ENCODE measurements at places on chromosomes 1 and 21. TPM values are rescaled to one million over a fixed set of nuclear protein-coding genes. Genes with fewer than 3 reads are reported as not detected.

- no peak for DNase-seq
These were observed 14.2 kb upstream of the MYOM3 start for GRCh38 chr1:24126018-24126671.

SLC22A15 gene
- polyA plus RNA-seq, result 0.74 TPM

ANKRD35 gene
- 3.9 TPM for polyA plus RNA-seq

DNA sequence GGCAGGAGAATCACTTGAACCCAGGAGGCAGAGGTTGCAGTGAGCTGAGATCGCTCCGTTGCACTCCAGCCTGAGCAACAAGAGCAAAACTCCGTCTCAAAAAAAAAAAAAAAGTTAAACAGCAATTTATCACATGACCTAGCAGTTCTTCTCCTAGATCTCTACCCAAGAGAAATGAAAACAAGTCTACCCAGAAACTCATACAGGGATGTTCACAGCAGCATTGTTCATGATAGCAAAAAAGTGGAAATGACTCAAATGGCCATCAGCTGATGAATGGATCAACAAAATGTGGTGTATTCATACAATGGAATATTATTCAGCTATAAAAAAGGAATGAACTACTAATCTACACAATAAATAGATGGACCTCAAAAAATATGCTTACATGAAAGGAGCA is 12.2 kb upstream of the ID3 start:
- DNase-seq, result no peak

GORAB gene
- polyA plus RNA-seq, result 11.5 TPM

GRCh38 chr1:233479110-233479890 is 134.6 kb upstream of the KCNK1 start:
- DNase-seq, result no peak

DNA sequence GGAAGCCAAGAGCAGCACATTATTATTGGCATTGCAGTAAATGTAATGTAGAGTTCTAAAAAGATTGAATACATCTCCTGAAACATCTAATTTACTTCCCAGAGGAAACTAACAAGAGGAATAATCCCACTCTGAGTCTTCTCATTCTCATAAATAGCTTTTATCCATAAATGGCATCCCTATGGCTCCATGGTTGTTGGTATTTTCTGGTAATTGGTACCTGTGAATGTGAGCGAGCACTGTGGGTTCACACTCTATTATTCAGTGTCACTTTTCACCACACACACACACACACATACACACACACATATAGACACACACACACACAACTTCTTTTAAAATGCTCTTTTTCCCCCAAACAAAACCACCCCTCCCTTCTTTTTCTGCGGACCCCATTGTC is 4.7 kb upstream of the WLS start:
- no peak for DNase-seq

DNA sequence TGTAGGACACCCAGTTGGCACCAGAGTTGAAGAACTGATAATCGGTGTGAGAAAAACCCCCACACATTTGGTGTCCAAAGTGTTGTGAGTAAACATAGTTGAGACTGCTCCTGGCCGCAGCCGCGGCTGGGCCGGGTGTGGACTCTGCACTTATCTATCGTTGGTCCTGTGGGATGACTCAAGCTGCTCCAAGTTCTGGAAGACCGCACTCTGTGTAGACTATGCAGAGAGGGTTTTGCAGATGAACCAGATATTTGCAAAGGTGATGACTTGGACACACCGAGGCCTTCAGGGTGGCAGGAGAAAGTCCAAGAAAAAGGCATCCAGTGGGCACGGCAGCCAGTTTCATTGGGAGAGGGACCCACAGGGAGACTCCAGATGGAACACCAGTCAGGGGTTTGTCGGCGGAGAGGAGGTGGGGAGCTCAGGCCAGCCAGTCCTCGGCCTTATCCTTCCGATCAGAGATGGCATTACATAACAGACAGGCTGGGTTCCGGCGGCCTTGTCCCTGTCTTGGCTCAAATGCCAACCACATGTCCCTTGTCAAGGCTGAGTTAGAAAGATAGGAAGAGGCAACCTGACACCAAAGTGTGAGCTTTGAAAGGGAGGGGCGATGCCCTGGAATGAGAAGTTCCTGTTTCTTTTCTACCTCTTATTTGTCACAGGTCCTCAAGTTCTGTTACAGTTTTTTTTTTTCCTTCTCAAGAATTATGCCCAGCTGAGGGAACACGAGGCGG is 21.1 kb downstream of the C2CD2 start:
- DNase-seq, result no peak

- DNase-seq, result no peak
These were observed 55.7 kb downstream of the ADGRL4 start for GRCh38 chr1:78950826-78951225.

DNA sequence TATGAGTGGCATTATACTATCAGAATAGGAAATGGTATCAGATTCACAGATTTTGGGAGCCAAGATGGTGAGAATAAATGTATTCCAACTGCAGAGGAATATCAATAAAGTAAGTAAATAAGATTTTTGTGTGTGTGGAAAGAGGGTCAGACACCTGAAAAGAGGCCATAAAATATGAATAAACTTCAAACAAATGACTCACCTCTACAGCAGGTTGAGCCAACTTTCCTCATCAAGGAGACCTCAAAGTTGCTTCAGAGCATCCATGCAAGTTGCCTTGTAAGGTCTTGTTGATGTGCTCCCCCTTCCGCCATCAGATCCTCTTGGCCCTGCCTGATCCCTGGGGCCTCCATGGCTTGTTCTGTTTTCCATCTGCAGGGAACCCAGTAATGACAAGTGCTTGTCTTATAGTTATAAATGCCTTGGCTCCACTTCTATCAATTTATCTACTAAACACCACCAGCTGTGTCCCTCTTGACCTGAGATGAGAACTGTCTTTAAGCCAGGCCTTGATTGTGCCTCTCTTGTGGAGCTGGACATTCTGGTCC is 775.6 kb downstream of the LTN1 start:
- no peak for DNase-seq

DNA sequence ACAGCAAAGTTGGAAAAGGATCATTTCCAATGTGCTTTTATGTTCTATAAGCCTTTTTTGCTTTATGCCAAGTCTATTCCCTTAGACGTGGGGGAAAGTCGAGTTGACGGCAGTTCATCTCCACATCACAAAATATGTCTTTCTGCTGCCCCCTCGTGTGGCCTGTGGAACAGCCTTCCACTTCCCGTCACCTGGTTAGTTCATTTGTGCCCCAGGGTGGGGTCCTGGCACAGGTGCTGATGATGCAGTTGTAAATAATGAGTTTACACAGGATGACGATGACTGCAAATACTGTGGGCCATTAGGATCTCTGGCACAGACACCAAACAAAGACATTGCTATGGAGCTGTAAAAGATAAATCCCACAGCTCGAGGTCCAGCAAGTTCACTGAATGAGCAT is 10.0 kb upstream of the OTUD3 start:
- no peak for DNase-seq

GRCh38 chr21:30718239-30718909 is at the start of gene KRTAP21-3:
Gene KRTAP21-3 (minus strand): TSS chr21:30718777. CDS start chr21:30718759, 18 bp downstream.
- DNase-seq, result no peak

GRCh38 chr1:91428182-91428798 is 23.7 kb upstream of the HFM1 start:
- no peak for DNase-seq

DNA sequence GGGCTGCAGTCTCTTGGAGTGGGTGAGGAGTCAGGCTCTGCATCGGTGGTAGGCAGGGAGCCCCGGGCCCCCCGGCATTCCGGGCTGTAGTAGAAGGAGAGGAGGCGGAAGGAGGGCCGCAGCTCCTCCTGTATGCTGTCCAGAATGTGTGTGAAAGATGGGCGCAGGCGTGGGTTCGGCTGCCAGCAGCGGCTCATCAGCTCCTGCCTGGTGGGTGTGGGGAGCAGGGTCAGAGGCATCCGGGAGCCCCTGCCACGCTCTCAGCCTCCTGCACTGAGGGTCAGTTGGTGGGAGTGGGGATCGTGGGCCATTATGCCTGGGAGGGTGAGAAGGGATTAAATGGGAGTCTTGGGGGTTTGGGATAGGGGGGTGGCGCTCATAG is 18.0 kb downstream of the INSRR start:
- DNase-seq, result no peak

DNA sequence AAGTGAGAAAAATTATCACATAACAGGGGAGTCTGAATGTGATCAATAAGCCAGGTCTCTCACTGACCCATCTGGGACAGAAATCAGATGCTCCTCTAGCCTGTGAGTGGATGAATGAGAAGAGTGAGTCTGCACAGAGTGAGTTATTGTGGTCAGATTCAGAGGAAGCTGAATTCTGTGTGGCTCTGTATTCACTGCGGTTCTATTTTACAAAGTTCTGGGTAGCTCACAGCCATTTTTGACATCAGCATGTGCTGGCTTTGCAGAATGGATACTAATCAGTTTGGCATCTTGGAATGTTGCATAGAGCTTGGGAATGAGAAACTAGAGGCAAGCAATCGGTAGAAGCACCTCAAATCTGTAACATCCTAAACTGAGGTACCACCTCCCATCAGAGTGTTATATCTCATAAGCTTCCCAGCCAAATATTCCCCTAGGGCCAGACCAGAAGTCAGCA is 3.8 kb downstream of the COLGALT2 start:
- no peak for DNase-seq

TRIM46 gene
- polyA plus RNA-seq, result 0.81 TPM

GRCh38 chr1:224615861-224616755 is at the start of gene CNIH3:
Gene CNIH3 (plus strand): TSS chr1:224616317. CDS start chr1:224617175, 858 bp downstream.
- DNase-seq, result peak; percentile 56

DNA sequence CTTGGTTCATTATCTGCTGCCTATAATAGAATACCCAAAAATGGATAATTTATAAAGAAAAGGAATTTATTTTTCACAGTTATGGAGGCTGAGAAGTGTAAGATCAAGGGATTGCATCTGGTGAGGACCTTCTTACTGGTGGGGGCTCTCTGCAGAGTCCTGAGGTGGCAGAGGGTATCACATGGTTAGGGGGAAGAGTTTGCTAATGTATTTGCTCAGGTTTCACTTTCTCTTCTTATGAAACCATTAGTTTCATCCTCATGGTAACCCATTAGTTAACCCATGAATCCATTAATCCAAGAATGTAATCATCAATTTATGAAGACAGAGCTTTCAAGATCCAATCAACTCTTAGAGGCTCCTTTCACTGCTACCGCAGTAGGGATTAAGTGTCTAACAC is 120.6 kb downstream of the DNM3 start:
- DNase-seq, result no peak

DNA sequence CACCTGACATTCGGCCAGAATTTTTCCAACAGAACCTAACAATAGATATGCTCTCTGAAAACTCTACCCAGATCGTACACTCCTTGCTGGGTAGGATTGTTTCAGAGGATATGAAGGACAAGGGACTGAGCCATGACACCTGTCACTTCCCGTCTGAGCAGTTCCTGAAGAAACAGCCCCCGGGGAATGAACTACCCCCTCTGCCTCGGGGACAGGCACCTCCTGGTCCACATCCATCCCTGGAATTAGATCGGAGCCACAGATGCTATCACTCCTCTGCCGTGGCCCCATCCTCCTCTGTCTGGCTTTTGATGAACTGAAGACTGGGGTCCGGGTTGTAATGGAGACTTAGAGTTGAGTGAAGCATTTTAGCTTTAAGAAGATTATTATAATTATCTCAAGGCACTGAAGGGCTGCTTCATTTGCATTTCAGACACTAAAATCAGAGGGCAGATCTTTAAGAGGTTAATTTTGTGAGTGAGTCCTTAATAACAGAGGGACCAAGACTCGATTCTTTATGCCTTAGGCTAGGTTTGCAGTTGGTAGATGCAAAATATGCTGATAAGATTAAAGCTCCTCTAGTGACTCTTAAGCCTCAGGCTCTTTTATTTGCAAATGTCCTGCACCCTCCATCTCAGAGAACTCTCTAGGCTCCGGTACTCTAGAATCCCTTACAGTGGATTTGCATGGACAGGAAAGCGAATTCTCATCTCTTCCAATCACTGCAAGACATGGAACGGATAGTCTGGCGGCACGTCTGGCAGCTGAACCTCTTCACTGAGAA is 333.8 kb downstream of the KIF26B start:
- no peak for DNase-seq

DNA sequence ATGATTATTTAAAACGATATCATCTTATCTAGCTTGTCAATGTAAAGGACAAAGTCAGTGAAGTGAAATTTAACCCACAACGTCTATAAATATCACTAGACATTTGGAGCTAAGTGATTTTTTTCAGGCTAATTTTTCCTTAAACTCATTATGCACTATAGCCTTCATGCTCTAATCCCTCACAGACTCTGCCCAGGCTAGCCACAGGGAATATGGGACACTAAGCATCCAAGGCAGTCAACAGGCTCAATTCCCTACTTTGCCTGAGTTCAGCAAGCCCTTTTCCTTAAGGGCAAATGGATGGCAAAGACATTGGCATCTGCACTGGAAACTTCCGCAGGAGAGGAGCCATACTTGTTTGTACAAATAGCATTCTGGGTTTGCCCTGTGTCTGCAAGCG is 577.0 kb downstream of the LMO4 start:
- DNase-seq, result peak; percentile 21

ALPL gene
- 3.7 TPM for polyA plus RNA-seq

DNA sequence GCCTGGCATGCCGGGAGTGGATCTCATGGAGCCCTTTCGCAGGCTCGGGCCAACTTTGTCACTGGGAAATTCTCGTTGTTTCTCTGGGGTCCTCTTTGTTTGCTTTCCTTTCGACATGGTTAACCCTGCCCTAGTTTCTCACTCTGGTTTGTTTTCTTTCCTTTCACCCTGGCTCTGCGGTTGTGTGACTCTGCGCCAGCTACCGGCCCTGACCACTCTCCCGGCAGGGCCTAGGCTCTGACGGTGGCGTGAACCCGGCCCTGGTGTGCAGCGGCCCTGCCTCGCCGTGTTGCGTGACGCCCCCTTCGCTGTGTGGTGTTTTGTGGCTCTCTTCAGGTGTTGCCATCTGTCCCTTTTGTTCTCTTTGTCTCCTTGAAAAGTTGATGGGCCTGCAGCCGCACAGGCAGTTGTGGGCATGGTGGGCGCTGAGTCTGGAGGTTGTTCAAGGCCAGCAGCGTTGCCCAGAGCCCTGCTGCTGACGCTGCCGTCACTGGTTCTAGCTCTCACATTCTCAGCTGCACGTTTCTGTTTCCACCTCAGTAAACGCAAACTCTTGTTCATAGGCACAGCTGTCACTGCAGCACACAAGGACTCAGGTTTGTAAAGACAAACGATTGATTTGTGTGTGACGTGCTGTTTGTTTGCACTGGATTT is 64.6 kb upstream of the DIP2A start:
- DNase-seq, result peak; percentile 61

DNA sequence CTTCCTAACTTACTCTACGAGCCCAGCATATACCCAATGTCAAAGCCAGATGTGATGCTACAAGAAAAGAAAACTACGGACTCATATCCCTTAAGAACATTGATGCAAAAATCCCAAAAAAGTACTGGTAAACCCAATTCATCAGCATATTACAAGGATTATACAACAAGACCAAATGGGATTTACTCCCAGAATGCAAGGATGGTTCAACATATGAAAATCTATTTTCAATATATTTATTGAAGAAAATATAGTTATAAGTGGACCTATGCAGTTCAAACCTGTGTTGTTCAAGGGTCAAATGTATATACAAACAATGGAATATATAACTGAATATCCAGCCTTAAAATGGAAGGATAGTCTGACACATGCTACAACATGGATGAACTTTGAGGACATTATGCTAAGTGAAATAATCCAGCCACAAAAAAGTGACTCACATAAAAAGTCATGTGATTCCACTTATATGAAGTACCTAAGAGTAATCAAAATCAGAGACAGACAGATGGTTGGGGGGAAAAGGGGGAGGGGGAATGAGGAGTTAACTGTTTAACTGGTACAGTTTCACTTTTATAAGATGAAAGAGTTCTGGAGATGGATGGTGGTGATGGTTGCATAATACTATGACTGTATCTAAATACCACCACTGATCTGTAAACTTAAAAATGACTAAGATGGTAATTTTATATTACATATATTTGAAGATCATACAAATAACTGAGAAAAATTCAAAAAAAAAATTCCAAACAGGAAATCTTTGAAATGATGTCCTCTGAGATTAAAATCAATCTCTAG is 3.7 kb upstream of the KLF18 start:
- no peak for DNase-seq

Data from muscle of leg (tissue), 16 donors.